ENCODE measurements at places on chromosomes 1 and 21.

DNA sequence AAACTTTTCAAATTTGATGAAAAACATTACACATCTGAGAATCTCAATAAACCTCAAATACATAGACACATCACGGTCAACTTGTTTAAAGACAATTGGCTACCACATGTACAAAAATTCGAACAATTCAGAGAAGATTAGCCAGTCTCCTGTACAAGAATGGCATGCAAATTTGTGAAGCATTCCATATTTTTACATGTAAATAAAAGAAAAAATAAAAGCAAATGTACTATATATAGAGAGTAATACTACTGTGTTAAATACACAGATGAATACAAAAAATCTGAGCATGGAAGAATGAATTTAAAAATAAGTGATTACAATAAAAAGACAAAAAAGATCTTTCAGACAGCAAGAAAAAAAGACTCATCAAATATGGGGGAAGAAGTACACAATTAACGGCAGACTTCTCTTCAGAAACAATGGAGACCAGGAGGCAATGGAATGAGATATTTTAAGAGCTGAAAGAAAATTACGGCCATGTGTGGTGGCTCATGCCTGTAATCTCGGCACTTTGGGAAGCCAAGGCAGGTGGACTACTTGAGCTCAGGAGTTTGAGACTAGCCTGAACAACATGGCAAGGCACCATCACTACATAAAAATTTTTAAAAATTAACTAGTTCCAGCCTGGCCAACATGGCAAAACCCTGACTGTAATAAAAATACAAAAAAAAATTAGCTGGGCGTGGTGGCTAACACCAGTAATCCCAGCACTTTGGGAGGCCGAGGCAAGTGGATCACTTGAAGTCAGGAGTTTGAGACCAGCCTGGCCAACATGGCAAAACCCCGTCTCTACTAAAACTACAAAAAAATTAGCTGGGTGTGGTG, 23.2 kb downstream of the HAX1 start:
- no peak for DNase-seq

- no peak for DNase-seq
Observed at GRCh38 chr1:44707959-44708831, 22.8 kb downstream of the RNU5D-1 start.

DNA sequence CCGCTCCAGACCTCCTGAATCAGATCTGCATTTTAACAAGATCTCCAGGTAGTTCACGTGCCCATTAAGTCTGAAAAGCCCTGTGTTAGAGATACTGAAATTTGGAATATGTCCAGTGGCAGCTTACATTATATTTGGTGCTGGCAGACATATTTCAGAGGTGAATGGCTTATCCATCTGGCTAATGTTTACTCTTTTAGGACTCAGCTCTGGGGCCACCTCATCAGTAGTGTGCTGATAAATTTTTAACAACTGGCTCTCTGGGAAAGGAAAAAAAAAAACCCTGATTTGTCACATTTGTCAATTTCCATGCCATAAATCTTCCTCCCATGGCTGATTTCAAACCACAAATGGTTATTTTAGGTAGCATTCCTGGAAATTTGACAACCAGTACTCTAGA, 25.3 kb upstream of the SYT6 start:
- DNase-seq, result no peak

- no peak for DNase-seq
Observed at GRCh38 chr1:14027099-14027498, 327.1 kb downstream of the PRDM2 start.

- no peak for DNase-seq
Observed at GRCh38 chr1:221873673-221874072, 131.8 kb upstream of the DUSP10 start.

- DNase-seq, result no peak
Observed at GRCh38 chr1:230280054-230280795, 145.9 kb downstream of the PGBD5 start.

DNA sequence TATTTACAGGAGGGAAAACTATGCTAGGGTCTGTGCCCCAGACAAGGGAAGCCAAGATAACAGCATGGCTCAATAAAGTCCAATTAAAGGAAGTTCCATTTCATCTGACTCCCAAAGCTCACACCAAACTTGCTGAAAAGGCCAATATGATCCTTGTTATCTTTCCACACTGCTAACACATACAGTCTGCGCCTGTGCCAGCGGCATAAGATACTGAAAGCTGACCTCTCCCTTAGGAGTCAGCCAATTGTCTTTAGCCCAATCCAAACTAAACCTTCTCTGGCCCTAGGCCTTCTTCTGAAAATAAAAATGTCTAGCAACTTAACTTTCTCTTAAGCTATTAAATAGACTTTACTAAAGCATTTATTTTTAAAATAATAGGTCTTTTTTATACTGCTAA, 179.0 kb upstream of the PLD5 start:
- no peak for DNase-seq

- DNase-seq, result no peak
Observed at GRCh38 chr1:232327899-232328298, 302.0 kb downstream of the SIPA1L2 start.

DNA sequence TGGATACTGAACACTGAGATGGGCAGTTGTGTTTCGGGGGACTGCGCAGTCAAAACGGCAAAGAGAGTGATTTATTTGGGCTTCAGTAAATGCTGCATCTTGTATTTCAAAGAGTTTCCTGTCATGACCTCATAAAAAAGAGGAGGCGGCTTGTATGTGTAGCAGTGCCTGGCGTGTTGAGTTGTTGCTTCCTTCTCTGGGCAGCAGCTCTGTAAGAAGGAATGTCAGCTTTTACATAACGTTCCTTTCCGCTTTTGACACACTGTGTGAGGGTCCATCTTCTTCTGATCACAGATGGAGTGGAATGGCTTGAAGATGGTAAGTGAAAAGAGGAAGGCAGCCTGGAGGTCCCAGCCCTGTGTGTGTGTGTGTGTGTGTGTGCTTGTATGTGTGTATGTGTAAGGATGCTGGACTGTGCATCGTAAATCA, 941 bp downstream of the ELAVL4 start:
- no peak for DNase-seq

GRCh38 chr1:30760596-30761324, 3.2 kb upstream of the LAPTM5 start:
- no peak for DNase-seq

DNA sequence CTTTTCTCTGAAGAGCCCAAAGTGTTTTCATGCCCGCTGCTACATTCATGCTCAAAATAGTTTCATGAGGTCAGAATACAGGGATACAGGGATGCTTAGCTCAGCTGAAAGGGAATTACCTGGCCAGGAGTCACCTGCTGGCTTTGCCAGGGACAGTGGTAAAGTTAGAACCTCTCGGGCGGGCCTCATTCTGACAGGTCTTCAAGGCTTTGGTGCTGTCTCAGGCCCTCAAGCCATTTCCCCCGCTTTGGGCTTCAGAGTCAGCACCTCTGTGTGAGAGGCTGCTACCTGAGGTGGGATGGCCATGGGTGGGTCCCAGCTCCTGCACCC, 5.5 kb downstream of the RASSF5 start:
- DNase-seq, result no peak

- peak; percentile 33 for DNase-seq
Observed at GRCh38 chr1:7580923-7581753, 190.0 kb upstream of the VAMP3 start.

Data from GOT3 (cell line).